ENCODE measurements at places on chromosomes 1 and 21. TPM values are rescaled to one million over a fixed set of nuclear protein-coding genes. Genes with fewer than 3 reads are reported as not detected.

DNA sequence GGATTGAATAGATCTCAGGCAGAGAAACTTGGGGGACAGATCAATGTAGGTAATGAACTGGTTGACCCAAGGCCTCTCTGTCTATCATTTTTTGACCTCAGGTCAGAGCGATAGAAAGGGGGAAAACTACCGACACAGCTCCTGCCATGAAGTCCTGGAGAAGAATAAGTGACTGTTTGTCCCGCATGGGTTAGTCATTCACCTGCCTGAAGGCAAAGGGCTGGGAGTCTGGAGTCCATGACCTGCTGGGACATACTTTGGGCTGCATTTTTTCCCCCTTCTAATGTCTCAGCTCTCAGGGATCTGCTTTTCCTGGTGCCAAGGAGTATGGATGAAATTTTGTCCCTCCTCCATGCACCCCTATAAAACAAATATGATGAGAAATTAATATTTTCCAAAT, 1.6 kb upstream of the ROR1 start:
- H3K27me3 ChIP-seq, result no peaks in the 10 kb centered on the region
- no peak overlapping the region for H3K27ac ChIP-seq
- no peaks in the 10 kb centered on the region for H3K4me1 ChIP-seq
- no peak for DNase-seq

DNA sequence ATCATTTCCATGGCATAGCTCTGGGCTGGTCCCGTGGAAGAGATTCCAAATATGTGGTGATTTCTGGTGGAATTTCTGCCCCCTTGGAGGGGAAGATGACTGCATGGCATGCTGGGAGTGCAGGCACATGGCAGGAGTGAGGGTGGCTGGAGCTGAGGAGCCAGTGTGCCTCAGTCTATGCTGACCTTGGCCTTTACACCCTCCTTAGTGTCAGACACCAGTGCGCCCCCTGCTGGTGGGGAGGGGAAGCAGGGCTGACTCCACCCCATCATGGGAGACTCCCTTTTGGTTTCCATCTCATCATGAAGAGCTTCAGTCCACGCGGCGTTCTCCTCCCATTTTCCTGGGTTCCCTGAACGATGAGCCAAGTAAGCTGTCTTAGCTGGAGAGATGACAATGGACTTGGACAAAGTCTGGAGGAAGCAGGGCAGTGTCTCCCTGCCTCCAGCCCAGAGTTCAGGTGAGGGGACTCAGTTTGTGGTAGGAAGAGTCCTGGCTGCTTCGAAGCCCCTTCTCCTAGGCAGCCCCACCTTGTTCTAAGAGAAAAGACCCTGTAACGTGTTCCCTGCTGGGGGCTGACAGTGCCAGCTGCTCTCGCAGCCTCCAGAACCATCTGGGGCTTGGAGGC, 10.3 kb downstream of the ALX3 start:
- H3K4me3 ChIP-seq, result no peak overlapping the region
- H3K4me1 ChIP-seq, result no peaks in the 10 kb centered on the region
- no peaks in the 10 kb centered on the region for H3K36me3 ChIP-seq
- no peak for DNase-seq

- no peak for DNase-seq
- no peaks in the 10 kb centered on the region for H3K36me3 ChIP-seq
Measured at GRCh38 chr1:15248216-15248615, 1.2 kb downstream of the FHAD1 start.

DNA sequence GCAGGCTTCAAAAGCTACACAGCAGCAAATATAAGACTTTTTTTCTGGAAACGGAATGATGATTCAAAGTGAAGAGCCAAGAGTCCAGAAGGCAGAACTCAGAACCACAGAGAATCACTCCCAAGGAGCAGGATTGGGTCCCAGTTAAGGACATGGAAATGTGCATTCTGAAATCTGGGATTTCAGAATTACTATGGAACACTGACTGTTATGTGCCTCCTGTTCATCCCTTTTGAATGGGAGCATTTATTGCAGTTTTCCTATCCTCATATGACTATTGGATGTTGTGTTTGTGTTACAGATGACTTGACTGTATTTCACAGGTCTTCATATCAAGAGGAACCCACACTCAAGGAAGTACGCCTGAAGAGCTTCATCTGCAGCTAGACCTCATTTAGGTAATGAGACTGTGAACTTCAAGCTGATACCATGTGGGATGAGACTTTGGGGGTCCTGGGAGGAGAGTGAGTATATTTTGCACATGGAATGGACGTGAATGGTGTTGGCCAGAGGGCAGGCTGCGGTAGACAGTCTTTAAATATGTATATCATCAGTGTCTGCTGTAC, 17.1 kb upstream of the CAP1 start:
- H3K4me3 ChIP-seq, result no peak overlapping the region
- H3K4me1 ChIP-seq, result no peaks in the 10 kb centered on the region
- DNase-seq, result no peak
- H3K36me3 ChIP-seq, result no peaks in the 10 kb centered on the region

GRCh38 chr21:25577424-25578055, 29.7 kb downstream of the MRPL39 start:
- H3K27me3 ChIP-seq, result no peaks in the 10 kb centered on the region
- H3K36me3 ChIP-seq, result no peaks in the 10 kb centered on the region
- DNase-seq, result no peak
- H3K4me1 ChIP-seq, result no peaks in the 10 kb centered on the region
- no peak overlapping the region for H3K27ac ChIP-seq

DNA sequence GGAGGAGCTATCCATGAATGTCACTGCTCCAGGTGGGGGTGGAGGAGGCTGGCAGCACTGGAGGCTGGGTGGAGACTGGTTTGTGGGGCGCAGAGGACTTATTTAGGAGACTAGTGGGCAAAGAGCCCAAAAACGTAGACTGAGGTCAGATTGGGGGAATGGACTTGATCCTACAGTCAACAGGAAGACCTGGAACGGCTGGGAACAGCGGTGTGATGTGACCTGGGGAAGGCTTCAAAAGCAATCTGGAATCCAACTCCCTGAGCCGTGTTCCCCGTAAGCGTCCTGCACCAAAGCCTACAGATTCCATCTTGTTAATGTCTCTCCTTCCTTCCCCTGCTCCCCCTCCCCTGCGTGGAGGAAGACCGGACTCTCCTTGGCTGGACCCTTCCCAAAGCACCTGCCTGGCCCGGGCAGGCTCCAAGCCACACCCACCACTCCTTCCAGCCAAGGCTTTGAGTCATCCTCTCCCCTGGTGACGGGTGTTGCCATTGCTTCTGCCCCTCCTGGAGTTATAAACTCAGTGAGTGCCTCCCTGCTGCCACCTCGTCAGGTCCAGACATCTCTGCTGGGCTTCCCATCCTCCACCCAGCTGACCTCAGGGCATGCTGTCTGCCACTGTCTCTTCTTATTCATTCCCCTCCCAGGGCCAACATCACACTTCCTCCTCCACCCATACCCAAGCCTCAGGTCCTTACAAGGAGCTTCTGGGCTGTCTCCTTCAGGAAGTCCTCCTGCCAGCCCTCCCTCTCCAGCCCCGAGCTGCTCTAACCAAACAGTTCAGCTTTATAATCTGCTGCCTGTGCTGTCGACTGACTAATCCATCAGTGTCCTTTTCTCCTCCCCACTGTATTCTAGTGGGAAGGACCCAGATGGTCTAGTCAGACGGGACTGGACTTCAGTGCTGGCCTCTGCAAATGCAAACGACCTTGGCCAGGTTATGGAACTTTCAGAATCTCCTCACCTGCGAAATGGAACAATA, 1.6 kb upstream of the CLSTN1 start:
- H3K27me3 ChIP-seq, result no peaks in the 10 kb centered on the region
- peaks cover 3% of the 10 kb centered on the region for H3K4me1 ChIP-seq

DNA sequence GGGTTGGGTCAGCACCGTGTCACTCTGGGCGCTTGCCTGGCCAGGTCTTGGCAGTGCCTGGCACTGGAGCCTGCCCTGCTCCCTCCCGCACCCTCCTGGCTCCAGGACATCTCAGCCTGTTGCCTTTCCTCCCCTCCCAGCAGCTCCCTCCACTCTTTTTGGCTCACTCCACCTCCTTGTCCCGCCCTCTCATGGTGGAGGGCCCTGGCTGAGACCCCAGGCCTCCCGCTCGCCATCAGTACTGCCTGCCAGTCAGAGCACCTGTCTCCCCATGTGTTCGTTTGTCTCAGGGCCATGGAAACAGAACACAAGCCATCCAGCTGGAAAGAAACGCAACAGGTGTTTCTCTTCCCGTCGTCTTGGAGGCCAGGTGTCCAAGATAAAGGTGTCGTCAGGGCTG, 61.0 kb downstream of the B3GALT5 start:
- DNase-seq, result no peak
- no peaks in the 10 kb centered on the region for H3K27me3 ChIP-seq
- no peaks in the 10 kb centered on the region for H3K4me1 ChIP-seq
- H3K27ac ChIP-seq, result no peak overlapping the region
- H3K4me3 ChIP-seq, result no peak overlapping the region

GRCh38 chr1:158563853-158564252, 6.5 kb downstream of the OR6P1 start:
- H3K27ac ChIP-seq, result no peak overlapping the region
- H3K4me1 ChIP-seq, result no peaks in the 10 kb centered on the region
- no peaks in the 10 kb centered on the region for H3K27me3 ChIP-seq

DNA sequence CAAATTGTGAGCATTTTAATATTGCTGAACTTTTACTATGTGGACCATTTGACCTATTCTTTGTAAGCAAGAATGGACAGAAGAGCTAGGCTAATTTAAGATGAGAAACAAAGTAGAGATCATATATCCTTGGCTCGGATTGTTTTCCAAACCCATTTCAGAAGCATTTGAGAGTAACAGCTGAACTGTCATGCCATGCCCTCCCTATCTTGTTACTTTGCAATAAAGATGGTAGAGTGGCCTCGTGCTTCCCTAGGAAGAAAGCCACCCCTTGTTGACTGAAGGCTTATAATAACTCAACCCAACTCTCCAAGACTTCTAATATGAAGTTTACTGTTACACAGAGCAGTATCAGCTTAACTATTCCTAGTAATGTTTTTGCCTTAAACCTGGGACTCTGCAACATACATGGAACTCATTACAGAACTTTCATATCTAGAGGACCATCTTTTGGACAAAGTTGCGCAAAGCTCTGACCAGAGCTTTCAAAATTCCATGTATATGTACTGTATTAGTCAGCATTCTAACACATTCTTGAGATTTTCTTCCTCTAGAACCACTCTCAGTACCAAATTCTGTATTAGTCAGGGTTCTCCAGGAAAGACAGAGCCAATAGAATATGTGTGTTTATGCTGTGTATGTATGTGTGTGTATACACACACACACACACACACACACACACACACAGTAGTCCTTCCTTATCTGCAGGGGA, 68.7 kb downstream of the ADAMTS1 start:
- no peaks in the 10 kb centered on the region for H3K36me3 ChIP-seq
- no peak overlapping the region for H3K27ac ChIP-seq
- no peaks in the 10 kb centered on the region for H3K4me1 ChIP-seq

DNA sequence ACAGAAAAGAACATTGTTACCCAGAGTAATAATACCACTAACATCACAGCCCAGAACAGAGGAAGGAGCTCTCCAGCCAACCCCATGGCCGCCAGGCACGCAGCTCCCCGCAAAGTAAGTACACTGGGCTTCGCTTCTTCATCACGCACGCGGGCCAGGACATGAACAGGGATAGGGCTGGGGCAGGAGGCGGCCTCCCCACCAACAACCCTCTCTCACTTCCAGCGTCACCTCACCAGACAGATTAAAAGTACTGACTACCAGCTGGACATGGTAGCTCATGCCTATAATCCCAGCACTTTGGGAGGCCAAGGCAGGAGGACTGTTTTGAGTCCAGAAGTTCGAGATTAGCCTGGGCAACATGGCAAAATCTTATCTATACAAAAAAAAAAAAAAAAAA, 78.3 kb downstream of the NPHP4 start:
- no peaks in the 10 kb centered on the region for H3K4me1 ChIP-seq
- DNase-seq, result no peak
- no peaks in the 10 kb centered on the region for H3K27me3 ChIP-seq

- H3K36me3 ChIP-seq, result no peaks in the 10 kb centered on the region
- DNase-seq, result no peak
- peak overlapping the region; percentile 61 for H3K27ac ChIP-seq
- no peaks in the 10 kb centered on the region for H3K4me1 ChIP-seq
Measured at GRCh38 chr21:26958788-26959187, 8.1 kb downstream of the ADAMTS5 start.

DNA sequence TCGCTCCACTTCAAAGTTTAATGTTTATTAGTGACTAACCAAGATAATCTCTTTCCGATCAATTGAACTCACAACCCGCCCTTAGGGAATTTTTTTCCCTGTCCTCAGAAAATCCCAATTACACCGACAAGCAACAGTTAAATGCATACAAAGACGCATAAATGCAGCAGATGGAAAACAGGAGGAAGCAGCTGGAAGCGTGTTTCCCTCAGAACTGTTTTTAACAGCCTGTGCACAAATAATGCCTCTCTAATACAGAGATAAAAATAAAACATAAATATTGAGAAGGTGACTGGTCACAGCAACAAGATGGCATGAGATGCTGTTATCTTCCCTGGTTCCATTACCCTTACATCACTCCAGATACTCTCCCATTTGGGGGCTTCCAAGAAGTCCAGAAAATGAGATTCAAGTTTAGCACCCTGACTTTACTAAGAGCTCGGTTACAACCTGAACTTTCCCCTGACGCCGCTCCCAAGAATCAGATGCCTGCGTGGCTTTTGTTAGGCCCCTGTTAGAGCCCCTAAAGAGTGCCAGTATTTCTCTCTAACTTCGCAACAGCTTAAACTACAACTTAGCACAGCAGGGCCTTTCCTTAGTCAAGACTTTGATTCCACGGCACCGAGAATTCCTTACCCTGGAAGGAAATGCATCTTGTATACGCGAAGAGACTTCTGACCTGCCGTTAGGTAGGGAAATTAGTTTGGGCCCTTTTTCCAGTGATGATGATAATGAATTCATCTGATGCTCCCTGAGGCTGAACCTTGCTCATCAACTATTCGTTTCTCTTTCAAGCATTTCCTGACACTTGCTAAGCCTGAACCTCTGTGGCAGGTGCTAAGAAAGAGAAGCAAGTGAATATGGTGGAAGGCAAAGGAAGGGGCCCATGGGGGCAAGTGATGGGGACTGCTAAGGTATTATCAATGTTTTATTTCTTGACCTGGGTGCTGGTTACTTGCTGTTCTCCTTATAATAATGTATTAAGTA, 137.7 kb upstream of the SMYD2 start:
- no peaks in the 10 kb centered on the region for H3K4me1 ChIP-seq
- H3K27ac ChIP-seq, result no peak overlapping the region
- no peak overlapping the region for H3K4me3 ChIP-seq
- H3K27me3 ChIP-seq, result no peaks in the 10 kb centered on the region
- DNase-seq, result no peak

The DIO1 gene
- 8.2 TPM for total RNA-seq

The SYNC gene
- total RNA-seq, result 24.2 TPM

The LIN28A gene
- not detected for total RNA-seq

The LCE1B gene
- not detected for total RNA-seq

The RNPEP gene
- 66.7 TPM for total RNA-seq

The OR14A2 gene
- total RNA-seq, result not detected

The PLA2G2C gene
- total RNA-seq, result not detected

The DISC1 gene
- total RNA-seq, result 12.4 TPM

Data from breast epithelium (tissue), 4 donors.